ENCODE measurements at places on chromosomes 6 and 20. TPM values are rescaled to one million over a fixed set of nuclear protein-coding genes. Genes with fewer than 3 reads are reported as not detected.

APOM gene
- 89.8 TPM for total RNA-seq

PBOV1 gene
- not detected for total RNA-seq

PACSIN1 gene
- 0.14 TPM for total RNA-seq

CNBD2 gene
- total RNA-seq = 2.8 TPM

SLC22A16 gene
- total RNA-seq = 22.5 TPM

PHACTR2 gene
- total RNA-seq = 15.1 TPM

TAF4 gene
- total RNA-seq = 11.8 TPM

- no peak for DNase-seq
Observed at GRCh38 chr20:33725607-33726264, 5.6 kb upstream of the PXMP4 start.

DNA sequence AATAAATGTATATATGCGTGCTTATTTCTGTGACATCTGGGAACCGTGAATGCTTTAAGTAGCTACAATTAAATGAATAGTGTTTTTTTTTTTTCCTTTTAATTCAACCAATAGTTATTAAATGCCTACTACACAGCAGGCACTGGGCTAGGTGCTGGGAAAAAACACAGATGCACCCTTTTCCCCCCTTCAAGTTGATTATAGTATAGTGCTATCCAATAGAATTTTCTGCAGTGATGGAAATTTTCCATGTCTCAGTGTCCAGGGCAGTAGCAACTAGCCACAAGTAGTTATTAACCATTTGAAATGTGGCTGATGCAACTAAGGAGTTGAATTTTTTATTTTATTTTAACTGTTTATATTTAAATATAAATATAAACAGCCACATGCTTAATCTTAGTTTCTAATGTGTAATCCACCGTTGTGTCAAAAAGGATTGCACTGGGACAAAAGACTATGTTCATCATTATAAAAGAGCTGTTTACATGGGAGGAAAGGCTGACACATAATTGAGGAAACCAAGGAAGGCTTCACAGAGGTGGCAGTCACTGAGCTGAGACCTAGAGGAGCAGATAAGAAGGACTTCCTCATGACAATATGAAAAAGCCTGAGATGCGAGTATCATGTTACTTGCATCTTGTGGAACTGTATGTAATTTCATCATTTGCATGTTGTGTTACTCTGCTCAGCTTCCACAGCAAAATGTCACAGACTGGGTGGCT is 261.2 kb upstream of the PLCB4 start:
- DNase-seq = no peak

GRCh38 chr20:33808388-33808787 is 2.8 kb upstream of the CHMP4B start:
- no peak for DNase-seq

DNA sequence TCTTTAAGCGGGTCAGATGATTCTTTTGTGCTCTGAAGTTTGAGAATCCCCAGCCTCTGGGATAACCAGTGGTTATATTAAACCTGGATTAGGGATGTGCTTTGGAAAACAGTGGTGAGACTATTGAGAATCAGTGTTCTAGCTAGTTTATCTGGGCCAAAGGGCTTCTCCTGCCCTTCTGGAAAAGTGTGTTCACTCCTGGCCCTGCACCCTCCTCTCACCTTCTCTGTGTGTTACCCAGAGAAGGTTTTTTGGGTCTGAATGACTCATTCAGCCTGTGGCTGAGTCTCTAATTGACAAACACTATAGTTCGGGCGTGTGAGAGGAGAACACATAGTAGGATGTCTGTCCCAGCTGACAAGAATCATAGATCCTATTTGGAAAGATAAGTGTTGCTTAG is 66.7 kb downstream of the LRRC1 start:
- DNase-seq = no peak
